Progenitor cell of endocrine pancreas (in vitro differentiated cells): ENCODE measurements at places on chromosomes 3 and 15. TPM values are rescaled to one million over a fixed set of nuclear protein-coding genes. Genes with fewer than 3 reads are reported as not detected.

Gene RBP2
- total RNA-seq: not detected in 2 replicates

- peak; percentile 57 for DNase-seq
Measured at GRCh38 chr3:129942296-129942695, 32.2 kb upstream of the TRH start.

- no peak for DNase-seq
Measured at GRCh38 chr3:77693147-77693546, 653.2 kb downstream of the ROBO2 start.

Gene NPTN
- total RNA-seq: 81.1 and 89.9 TPM in 2 replicates

GRCh38 chr15:98782801-98783200 lies 134.5 kb downstream of the IGF1R start:
- DNase-seq: no peak

DNA sequence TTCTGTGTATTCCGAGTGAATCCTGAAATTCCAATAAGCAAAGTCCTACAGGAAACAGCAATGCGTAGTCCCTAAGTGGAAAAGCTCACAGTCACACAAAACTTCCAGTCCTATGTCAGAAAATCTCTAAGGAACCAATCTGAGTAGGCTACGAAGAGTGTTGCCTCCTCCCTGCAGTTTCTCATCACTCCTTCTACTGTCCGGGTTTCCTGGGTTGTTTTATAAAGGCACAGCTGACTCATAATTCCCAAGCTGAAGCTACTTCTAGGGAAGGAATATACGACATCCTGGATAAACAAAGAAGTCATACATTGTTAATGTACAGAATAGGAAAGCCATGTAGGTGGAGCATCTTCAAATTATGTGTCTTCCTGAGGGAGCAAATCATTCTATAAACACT lies 65.7 kb upstream of the RGMA start:
- DNase-seq: no peak

DNA sequence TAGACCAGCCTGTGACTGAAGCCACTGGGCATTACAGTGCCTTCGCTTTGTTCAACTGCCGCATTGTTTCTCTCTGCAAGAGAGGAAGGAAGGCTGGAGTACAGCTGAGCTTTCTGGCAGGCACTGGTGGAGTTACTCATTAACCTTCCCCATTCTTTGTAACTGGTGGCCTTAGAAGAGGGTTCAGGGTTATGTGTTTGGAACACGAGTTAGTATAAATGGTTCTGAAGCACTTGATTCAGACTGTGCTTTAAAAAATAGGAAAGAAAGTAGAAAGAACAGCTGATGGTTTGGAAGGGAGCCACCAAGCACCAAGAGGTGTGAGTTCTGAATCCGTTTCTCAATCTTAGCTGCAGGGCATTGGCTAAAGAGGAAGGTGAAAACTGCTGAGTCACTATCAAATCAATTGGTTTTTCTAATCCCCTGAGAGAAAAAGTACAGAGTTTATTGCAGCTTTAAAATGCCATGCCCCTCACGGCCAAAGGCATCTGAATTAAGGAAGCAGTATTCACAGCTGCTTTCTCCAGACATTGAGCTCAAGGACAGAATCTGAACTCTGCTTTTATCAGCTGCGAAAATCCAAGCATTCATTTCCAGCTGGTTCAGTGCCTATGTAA lies 3.6 kb downstream of the HGD start:
- DNase-seq: peak; percentile 14

DNA sequence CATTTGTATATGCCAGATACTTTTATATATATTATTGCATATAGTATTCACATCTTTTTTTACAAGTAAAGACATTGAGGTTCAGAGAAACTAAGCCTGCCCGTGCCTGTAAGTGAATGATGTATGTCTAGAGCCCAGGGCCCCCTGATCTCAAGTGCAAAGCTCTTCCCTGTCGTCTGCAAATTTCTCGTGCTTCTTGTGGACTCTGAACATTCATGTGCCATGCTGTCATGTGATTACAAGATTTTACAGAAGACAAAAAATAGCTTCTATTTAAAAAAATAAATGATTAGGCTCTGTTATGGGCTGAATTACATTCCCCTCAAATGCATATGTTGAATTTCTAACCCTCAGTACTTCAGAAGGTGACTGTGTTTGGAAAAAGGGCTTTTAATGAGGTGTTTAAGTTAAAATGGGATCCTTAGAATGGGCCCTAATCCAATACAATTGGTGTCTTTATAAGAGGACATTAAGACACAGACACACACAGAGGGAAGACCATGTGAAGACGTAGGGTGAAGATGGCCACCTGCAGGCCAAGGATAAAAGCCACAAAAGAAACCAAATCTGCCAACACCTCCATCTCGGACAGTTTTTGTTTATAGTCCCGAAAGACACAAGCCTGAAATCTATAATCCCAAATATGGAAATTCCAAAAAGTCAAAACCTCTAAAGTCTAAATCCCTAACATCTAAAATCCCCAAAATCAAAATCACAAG lies 3.9 kb upstream of the MASP1 start:
- no peak for DNase-seq

GRCh38 chr15:62985768-62986167 lies 56.8 kb upstream of the TPM1 start:
- DNase-seq: no peak

- no peak for DNase-seq
Measured at GRCh38 chr3:102156426-102156825, 278.4 kb upstream of the ZPLD1 start.

DNA sequence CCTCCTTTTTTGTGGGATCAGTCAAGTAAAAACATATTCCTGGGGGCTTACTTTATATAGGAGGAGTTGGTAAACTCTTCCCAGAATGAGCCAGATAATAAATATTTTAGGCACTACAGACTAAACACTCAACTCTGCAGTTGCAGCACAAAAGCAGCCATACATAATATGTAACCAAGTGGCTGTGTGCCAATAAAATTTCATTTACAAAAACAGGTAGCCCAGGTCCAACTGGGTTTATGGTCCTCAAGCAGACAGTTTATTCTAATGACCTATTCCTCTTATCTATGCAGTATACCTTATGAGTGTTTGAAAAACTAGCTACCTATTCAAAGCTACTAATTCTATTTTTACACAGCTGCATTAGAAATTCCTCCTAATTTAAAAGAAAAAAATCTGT lies 61.8 kb downstream of the FAIM start:
- no peak for DNase-seq

- DNase-seq: no peak
Measured at GRCh38 chr3:160368804-160369203, 30.2 kb downstream of the IFT80 start.

Gene GUCA1C
- not detected in 2 replicates for total RNA-seq

Gene FOXB1
- total RNA-seq: not detected in 2 replicates

DNA sequence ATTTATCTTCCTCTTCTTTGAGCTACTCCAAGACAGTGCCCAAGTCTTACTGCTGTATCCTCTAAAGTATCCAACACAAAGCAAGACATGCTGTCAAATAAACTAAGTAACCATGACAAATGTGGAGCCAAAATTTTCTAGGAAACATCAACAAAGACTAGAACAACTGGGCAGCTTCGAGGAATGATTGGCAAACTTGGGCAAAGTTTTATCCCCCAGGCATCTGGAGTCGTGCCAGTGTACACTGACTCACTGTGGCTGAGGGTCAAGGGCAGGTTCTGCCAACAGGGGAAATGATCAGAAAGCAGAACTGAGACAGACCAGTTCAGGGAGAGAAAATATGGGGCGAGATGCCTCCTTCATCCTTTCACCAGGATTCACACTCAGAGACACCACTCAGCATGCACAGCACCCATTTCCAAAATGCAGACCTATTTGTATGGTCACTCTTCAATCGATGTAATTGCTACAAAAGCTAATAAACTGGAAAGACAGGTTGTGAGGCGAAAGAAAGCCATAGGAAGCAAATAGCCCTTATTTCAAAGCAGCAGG lies 65.8 kb downstream of the MB21D2 start:
- DNase-seq: no peak

DNA sequence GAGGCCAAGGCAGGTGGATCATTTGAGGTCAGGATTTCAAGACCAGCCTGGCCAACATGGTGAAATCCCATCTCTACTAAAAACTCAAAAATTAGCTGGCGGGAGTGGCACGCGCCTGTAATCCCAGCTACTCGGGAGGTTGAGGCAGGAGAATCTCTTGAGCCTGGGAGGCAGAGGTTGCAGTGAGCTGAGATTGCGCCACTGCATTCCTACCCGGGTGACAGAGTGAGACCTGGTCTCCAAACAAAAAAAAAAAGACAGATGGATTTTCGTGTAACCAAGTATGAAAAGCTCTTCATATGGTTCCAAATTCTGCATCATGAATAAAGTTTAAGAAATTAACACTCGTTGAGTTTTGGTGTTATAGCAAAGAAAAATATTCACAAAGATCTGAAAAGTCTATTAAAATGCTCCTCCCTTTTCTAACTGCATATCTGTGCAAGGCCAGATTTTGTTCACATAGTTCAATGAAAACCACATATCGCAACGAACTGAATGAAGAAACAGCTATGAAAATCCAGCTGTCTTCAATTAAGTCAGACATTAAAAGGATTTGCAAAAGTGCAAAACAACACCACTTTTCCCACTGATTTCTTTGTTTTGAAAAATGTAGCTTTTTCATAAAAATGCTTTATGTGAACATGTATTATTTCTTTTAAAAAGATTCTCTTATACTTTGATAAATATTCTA lies 23.8 kb upstream of the FBLN2 start:
- no peak for DNase-seq

DNA sequence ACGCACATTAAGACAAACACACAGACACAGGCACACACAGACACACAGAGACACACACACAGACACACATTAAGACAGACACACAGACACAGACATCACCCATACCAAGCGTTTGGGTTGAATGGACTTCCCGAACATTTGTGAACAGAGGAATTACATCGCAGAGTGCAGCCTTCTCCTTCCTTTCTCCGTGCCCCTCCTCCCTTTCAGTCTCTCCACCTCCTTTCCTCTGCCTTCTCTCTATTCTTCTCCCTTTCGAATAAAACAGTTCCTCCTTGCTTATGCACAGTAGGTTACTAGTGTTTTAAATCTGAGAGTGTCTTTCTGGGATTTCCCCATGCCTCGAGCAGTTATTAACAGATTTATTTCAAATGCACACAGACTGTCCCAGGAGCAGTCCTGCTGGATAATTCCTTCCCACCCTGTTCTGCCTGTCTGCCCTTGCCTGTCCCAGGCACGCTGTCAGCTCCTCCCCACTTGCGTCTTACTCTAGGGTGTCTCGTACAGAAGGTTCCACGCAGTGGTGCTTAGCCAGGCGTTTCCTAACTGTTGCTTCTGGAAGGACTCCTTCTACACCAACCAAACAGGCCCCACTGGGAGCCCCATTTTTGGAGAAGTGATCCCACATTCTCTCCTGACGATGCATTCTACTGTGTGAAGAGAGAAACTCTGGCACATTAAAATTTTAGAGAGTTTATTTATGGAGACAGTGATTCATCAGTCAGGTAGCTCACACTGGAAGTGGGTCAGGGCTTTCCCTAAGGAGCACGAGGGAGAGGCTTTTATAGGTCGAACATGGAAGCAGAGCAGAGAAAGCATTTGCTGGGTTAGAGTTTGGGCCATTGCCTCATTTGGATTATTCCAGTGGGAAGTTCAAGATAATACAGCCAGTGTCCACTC lies 163.8 kb downstream of the SV2B start:
- no peak for DNase-seq

GRCh38 chr15:42919308-42919707 lies 1.3 kb downstream of the TTBK2 start:
- no peak for DNase-seq

GRCh38 chr15:53412542-53412941 lies 346.9 kb downstream of the WDR72 start:
- DNase-seq: no peak

DNA sequence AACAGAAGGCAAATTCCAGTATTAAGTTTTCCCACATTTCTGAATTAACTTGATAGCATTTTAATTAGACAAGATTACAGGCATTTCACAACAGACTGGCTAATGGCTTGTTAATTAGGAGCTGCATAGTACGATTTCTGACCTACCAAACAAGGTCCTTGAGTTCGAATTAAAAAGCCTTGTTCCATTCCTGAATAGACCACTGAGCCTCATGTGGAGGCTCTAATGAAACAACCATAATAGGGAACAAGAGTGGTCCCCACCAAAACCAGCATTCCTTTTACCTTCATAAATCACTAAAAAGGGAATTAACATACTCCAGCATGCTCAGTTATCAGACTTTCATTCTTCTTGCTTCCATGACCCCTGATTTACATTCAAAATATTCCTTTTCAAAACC lies 66.4 kb downstream of the PRTG start:
- DNase-seq: no peak

DNA sequence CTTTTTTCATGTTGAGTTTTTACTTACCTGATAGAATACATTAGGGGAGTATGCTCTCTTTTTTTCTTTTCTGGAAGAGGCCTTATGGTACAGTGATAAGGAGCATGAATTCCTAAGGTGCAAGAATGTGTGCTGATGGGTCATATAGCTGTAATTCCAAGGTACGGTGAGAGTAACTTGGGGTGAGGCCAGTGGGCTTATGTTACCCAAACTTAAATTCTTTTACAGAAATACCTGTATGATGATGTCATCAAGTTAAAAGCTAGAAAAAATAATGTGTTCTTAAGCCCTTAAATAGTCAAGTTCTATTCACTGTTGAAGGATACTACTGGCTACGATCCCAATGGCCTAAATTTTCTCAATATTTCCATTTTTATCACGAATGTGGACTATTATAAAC lies 111.2 kb downstream of the GMPS start:
- DNase-seq: no peak

DNA sequence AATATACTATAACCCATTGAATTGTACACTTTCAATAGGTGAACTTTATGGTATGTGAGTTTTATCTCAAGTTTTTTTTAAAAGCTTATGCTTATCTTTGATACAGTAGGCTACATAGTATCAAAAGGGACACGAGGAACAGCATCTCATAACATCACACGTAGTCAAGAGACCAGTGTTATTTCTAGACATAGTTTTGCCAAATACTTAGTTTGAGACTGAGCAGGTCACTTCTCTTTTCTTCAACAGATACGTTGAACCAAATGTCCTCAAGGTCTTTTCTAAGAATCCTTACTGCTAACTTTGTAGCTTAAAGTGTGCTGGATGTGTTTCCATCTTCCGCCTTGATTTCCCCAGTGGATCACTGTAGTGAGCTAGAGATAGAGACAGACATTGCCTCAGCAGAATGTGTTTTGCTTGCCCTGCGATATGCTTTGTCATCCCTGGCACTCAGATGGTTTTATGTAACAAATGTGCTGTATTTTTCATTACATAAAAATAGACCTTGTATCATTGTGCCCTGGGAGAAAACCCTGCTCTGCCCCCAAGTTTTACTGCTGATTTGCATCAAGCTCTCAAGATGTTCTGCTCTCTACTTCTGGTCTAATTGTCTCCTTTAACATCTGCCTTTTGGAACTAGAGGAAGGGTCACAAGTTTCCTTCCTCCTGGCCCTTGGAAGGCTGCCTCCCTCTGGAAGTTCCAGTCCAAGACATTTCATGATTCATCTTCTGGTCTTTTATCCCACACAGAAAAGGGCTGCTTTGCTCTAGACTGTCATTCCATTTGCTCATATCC lies 426.4 kb upstream of the RGMA start:
- DNase-seq: no peak

GRCh38 chr3:62373215-62373614 lies at the start of gene FEZF2:
TSS of gene FEZF2 (minus strand) at chr3:62373550. CDS start at chr3:62372868, 682 bp downstream.
- no peak for DNase-seq

GRCh38 chr3:171225165-171225564 lies 198.6 kb upstream of the SLC2A2 start:
- DNase-seq: no peak

GRCh38 chr3:13712682-13713180 lies 163.8 kb downstream of the FBLN2 start:
- peak; percentile 3 for DNase-seq
